Omental fat pad (tissue), 4 donors: ENCODE measurements at places on chromosomes 12 and 14.

DNA sequence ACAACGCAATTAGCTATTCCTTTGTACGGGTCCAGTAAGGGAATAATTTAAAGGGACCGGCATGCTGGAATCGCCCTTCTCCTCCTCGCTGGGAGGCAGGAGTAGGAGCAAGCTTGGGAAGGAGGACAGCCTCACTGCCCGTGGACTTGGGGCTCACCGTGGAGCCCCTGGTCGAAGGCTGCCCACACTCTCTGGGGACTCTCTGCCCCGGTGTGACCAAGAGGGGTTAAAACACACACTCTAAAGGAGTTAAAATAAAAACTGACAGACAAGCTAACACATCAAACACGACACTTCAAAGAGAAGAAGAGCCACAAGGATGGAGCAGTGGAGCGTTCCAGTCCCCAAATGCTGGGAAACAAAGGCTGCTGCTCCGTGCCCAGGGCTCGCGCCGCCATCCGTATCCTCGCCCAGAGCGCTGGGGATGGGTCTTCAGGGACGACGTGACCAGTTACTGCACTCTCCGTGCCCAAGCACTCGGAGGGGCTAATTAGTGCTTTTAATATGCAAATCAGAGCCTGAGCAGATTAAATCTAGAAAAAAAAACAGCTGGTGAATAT, 123.3 kb downstream of the PAPOLA start:
- no peak for DNase-seq

GRCh38 chr12:65949971-65950370, 125.7 kb downstream of the HMGA2 start:
- no peak for DNase-seq

GRCh38 chr12:65696227-65696626, 128.1 kb upstream of the HMGA2 start:
- no peak for DNase-seq

DNA sequence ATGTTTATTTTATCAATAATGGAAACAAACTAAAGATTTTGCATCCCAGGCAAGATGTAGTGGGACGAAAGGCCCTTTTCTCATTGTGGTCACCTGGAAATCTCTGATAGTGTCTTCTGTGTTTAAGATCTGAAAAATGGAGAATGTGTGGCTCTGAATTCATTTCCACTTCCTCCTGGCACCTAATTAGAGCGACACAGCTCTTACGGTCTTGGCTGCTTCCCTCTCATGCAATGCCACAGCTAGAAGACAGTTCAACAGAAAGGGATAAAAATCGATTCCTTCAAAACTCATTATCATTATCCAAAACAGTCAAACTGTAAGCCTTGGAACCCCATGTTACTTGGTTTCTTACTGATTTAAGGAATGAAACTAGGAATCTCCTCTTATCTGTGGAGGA, 9.3 kb downstream of the ST8SIA1 start:
- DNase-seq = no peak

GRCh38 chr12:64889434-64890216, 65.2 kb downstream of the TBC1D30 start:
- DNase-seq = no peak

DNA sequence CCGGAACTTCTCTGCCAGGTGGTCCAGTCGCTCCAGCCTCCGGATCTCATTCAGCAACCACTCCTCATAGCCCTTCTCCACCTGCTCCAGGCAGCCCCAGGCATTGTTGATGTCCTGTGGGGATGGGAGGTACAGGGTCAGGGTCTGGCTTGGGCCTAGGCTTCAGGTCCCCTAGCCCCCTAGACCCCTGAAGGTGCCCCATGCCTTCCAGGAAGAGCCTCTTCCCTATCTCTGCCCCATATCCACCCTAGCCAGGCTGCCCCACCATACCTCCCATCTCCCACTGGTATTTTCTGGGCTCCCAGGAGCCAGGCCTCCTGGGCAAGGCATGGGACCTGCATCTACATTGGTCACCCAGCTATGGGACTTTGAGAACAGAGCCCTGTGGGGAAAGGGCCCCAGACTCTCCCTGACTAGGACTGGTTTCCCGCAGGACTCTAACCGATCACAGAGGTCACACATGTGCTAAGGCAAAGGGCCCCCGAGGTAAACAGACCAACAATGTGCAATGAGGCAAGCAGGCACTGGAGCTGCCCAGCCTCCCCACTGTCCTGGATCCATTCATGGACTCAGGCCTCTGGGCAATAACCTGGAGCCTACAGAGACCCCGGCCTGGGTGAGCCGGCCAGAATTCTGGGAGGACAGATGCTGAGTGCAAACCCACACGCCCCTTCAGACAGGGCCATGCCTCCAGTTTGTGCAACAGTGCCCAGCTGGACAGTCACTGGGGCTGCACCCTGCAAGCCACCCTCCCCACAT, 88.8 kb downstream of the ACTN1 start:
- no peak for DNase-seq

GRCh38 chr14:50421499-50421898, 24.8 kb upstream of the CDKL1 start:
- no peak for DNase-seq

DNA sequence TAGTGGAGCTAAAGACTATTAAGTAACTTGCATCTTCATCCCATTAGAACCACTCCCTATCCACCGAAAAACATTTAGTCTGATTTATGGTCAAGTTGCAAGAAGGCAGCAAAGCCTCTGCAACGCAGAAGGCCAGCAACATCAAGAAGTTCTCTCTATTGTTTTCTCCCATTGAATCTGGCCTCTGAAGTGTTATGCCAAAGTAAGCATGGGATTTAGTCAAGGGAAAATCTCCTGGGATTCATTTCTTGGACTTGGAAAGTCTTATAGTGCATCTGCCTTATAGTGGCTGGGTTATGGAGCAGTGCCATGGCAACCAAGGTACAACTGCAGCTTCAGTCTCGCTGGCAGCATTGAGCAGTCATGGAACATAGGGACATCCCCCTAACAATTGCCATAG, 87.7 kb upstream of the KRR1 start:
- DNase-seq = no peak

DNA sequence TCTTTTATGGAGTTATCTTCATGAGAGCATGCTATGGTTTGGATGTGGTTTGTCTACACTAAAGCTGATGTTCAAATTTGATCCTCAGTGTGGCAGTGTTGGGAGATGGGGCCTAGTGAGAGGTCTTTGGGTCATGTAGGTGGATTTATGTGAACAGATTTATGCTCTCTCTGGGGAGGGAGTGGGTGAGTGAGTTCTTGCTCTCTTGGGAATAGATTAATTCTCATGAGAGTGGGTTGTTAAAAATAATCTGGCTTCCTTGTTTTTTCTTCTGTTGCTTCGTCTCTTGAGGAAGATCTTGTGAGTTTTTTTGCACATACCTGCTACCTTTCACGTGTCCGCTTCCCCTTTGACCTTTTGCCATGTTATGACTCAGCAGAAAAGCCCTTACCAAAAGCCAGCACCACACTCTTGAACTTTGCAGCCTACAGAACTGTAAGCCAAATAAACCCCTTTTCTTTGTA, 20.5 kb downstream of the DERA start:
- no peak for DNase-seq

- DNase-seq = no peak
Observed at GRCh38 chr12:66074561-66074960, 56.0 kb downstream of the LLPH start.

DNA sequence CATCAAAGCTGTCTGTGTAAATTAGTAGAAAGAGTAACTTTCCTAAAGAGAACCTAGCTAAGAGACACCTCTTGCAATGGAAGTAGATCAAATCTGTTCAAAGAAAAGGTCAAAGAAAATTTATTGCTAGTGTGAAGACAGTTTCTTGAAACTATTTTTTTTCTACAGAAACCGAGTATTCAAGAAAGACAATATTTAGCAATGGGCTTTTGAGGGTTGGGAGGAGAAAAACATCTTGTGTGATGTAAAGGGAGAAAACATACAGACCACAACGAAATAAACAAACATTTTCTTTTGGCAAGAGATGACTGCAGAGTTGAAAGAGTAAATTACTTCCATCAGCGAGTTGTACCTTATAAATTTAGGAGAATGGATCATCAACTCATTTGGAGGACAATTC, 24.4 kb downstream of the NKX2-1 start:
- no peak for DNase-seq

- no peak for DNase-seq
Observed at GRCh38 chr14:55832974-55833373, 253.0 kb downstream of the KTN1 start.

GRCh38 chr12:64269161-64269560, 47.1 kb upstream of the KICS2 start:
- no peak for DNase-seq

DNA sequence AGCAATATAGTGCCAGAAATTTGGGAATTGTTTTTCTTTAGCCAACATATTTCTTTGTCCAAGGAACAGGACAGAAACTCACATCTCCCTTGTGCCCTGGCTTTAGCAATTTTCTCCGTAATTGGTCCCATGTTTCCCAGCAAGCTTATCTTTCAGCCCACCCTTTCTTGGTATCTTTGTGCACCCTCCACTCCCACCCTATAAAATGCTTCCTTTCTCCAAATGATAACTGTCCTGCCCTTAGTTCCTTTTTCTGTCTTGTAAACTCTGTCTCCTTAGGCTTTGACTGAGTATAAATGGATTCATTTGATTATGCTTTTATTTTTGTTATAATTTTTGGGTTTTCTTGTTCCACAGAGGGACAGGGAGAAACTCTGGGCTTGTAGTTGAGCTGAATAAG, 442.8 kb downstream of the ATP23 start:
- DNase-seq = no peak

- DNase-seq = no peak
Observed at GRCh38 chr14:84323978-84324377, 1206.0 kb upstream of the FLRT2 start.

DNA sequence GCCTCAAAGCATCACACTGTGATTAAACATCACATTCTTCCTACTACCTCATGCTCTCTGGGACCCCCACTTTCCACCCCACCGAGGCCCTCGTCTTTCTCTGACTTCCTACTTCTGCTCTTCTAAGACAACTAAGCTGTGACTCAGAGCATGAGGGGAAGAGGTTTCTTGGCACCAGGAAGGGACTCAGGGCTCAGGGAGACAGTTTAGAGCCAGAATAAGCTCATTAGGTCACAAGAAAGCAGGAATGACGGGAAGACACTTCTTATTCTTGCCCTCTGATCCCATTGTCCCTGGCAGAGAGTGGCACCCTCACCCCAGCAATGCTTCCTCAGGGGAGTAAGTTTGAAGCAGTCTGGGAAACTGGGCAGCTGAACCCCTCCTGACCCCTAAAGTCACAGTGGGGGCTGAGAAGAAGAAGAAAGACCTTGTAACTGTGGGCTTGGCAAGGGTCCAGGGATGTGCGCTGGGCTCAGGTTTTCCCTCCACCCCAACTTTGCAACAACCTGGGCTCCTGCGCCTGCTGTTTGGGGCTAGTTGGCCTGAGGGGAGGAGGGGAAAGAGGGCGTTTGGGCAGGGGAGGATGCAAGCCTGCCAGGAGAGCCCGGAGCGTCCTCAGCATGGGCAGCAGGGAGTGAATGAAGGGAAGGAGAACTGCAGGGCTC, 64.6 kb upstream of the ACTN1 start:
- no peak for DNase-seq

- no peak for DNase-seq
Observed at GRCh38 chr12:86601550-86602308, 345.5 kb upstream of the MGAT4C start.

- no peak for DNase-seq
Observed at GRCh38 chr14:51862176-51862796, 1.9 kb downstream of the GNG2 start.
